ENCODE measurements at places on chromosomes 3 and 15. TPM values are rescaled to one million over a fixed set of nuclear protein-coding genes. Genes with fewer than 3 reads are reported as not detected.

DNA sequence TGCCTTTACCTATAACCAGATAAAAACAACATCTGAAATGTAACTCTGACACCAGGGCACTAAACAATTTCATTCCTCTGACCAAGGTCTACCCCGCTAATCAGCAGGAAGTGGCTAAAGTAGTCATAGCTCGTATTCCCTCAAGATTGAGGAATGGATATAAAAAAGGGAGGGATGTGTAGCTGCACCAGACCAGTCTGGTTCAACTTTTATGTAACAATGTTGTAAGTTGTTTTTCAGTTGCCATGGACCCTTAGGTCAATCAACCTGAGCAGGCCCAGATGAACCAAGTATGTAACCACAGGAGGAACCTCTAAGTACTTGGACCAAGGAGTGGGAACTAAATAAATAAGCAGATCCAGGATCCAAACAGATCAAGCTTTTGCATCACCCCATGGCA is 28.4 kb upstream of the IFT57 start:
- no peak for DNase-seq

DNA sequence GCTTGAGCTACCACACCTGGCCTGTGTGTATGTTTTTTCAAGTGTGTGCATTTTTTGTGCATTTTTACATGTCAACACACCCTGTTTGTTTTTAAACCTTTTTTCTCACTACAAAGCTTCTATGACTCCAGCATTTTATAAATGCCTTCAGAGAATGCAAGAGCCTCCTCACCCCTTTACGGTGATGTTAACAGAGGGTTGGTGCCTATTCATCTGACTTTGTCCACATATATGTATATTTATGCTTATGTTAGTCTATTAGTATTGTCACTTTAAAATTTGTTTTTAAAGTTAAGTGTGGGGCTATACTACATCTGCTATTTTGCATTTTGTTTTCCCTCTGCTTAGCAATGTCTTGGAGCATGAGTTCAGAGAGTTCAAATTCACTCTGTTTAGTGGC is 45.8 kb downstream of the EEFSEC start:
- no peak for DNase-seq

- DNase-seq = no peak
Measured at GRCh38 chr3:38964646-38965045, 87.1 kb downstream of the SCN11A start.

GRCh38 chr3:26438325-26438940 is 184.1 kb upstream of the LRRC3B start:
- no peak for DNase-seq

The CELF6 gene
- 1.00 TPM for total RNA-seq

The PIGBOS1 gene
- total RNA-seq = 13.2 TPM

The PTX3 gene
- total RNA-seq = not detected

GRCh38 chr15:53548236-53548635 is 211.2 kb downstream of the WDR72 start:
- DNase-seq = no peak

GRCh38 chr15:48765022-48765421 is 45.8 kb downstream of the CEP152 start:
- no peak for DNase-seq

- DNase-seq = no peak
Measured at GRCh38 chr3:64988188-64988587, 300.4 kb upstream of the ADAMTS9 start.

The TRIM59 gene
- 30.5 TPM for total RNA-seq

- no peak for DNase-seq
Measured at GRCh38 chr3:130686833-130687232, 59.8 kb downstream of the PIK3R4 start.

GRCh38 chr15:42939841-42940240 is 19.3 kb upstream of the TTBK2 start:
- no peak for DNase-seq

- no peak for DNase-seq
Measured at GRCh38 chr3:150278843-150279381, 129.2 kb upstream of the TSC22D2 start.

- no peak for DNase-seq
Measured at GRCh38 chr3:115062412-115062956, 84.6 kb downstream of the ZBTB20 start.

The KLHL6 gene
- total RNA-seq = 19.3 TPM

DNA sequence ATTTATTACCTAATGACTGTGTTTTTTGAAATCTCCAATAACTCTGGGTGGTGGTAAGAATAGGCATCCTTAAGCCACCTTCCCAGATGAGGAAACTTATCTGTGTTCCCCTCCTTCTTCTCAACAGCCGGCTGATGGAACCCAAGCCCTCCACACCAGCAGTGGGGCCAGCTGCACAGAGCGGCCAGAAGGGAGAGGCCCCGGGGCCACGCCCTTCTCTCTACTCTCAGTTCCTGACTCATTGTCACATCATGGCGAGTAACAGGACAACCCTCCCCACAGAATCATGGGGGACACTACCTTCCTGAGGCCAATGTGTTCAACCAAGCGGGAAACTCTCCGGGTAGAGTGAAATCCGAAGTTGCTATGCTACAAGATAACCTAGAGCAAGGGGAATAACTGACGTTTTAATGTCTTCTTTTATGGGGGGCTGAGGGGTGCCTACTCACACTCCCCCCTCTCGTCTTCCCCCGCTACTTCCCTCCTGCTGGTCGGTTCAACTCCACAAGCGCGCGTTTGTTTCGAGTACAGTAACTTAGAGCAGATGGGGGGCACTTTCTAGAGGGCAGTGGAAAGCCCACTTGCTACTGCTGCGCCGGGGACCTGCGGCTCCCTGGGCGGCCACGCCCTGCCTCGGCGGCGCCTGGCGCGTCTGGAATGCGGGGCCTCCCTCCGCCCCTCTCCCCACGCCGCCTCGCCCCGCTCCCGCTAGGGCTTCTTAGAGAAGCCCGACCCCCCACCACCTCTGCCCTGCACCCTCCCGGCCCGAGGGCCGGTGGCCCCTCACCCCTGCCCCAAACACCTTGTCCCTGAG is 621 bp downstream of the ANXA2 start:
- DNase-seq = peak; percentile 73

GRCh38 chr3:22315925-22316324 is 564.9 kb upstream of the ZNF385D start:
- DNase-seq = no peak

GRCh38 chr3:42189001-42189460 is 77.0 kb downstream of the CCK start:
- DNase-seq = no peak

DNA sequence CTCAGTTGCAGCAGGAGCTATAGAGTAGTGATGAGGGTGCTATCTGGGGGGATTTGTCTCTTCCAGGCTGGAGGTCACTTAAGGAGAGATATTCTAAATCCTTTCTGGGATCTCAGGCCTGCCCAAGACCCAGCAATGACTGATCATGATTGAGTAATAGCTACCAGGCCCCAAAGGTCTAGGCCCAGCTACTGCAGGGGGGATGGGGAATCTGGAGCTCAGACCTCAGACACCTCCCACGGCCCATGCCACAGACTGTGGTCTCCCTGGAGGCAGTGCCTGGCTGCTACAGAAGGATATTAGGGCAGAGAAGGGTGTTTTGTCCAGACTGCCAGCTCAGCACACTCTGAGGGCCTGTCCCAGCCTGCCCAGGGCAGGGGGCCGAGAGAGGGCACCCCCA is 6.9 kb downstream of the SLC38A3 start:
- DNase-seq = no peak

- DNase-seq = no peak
Measured at GRCh38 chr15:65579762-65580161, 31.2 kb downstream of the INTS14 start.

The IL5RA gene
- 5.0 TPM for total RNA-seq

The RTP1 gene
- not detected for total RNA-seq

Measured in natural killer cell treated with Interleukin-12 subunit alpha and Interleukin-12 subunit beta and Interleukin-15 and Interleukin-18, amount 100 ng/mL, for 72 hours (primary cell).